Osteocyte (in vitro differentiated cells): ENCODE measurements at places on chromosomes 6 and 20. TPM values are rescaled to one million over a fixed set of nuclear protein-coding genes. Genes with fewer than 3 reads are reported as not detected.

DNA sequence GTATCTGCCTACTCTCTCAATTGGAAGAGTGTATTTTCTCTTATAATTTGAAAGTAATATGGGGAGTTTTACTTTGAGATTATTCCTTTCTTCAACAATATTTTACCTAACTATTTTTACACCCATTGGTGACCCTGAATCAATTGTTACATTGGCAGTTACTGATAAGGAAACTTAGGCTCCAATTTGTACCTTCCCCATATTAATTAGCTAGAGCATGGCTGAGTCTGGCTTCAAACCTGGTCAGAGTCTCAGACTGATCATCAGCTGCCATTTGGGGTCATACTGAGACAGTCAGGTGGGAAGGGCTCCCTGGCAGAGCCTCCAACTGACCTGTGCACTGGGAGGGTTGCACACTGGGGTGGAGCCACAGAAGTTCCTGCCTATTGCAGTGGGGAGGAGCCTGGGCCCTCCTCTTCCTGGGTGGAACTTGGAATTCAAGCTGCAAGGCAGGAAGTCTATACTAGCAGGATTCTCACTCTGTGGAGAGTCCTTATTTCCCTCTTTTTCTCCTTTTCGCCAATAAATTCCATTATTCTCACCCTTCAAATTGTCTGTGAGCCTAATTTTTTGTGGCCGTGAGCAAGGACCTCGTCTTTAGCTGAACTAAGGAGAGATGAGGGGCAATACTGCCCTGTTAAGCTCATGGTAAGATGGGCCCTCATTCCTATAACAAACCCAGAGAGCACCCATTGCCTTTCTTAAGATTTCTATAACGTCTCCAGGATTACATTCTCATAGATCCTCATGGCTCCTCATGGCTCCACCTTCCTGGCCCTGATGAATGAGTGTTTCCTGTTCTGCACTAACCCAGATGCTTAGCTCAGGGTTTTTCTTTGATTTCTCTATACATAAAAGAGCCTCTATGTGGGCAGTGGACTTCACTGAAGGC, 285.1 kb downstream of the ADGB start:
- no peak for DNase-seq

DNA sequence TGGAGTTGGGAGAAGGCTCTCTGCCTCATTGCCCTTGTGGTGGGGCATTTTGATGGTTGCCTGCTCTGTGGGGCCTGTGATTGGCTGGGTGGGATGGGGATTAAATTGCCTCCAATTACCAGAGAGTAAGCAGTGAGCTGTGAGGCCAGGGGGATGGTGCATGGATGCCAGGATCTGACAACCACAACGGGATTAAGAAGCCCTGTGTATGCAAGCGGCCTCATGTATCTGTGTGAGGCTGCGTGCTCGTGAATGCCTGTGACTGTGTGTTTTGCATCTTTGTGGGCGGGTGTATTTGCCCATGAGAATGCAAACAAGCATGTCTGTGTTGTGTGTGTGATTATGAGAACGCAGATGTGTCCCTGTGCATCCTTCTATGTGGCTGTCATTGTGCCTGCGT, 46.1 kb downstream of the CD40 start:
- no peak for DNase-seq

- no peak for DNase-seq
These were observed 120.1 kb downstream of the RPS12 start for GRCh38 chr6:132934496-132934895.

DNA sequence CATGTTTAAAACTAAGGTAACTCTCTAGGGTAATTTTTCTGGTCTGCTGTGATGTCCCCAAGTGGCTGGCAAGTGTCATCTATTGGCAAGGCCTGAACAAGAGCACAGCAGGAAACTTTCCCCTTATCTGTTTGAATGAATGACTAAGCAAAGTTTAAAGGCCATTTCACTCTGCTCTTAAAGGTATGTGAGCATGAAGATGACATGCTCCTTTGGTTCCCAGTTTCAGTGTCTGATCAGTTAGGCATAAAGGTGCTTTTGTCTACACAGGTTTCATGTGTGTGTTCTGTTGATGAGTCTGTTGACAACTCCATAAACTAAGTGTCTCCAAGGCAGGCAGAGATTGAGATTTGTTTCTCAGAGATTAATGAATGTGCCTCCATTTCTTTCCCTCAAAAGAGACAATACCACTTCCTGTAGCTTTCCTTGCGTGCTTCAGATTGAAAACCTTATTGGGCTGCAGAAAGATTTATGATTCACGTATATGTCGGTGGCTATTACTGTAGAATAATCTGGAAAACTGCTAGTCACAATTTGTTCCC, 83.9 kb downstream of the MAP3K7 start:
- no peak for DNase-seq

GRCh38 chr6:118354641-118355040, 193.5 kb upstream of the PLN start:
- DNase-seq = no peak

GRCh38 chr20:16479666-16480065, 93.6 kb downstream of the KIF16B start:
- DNase-seq = no peak

DNA sequence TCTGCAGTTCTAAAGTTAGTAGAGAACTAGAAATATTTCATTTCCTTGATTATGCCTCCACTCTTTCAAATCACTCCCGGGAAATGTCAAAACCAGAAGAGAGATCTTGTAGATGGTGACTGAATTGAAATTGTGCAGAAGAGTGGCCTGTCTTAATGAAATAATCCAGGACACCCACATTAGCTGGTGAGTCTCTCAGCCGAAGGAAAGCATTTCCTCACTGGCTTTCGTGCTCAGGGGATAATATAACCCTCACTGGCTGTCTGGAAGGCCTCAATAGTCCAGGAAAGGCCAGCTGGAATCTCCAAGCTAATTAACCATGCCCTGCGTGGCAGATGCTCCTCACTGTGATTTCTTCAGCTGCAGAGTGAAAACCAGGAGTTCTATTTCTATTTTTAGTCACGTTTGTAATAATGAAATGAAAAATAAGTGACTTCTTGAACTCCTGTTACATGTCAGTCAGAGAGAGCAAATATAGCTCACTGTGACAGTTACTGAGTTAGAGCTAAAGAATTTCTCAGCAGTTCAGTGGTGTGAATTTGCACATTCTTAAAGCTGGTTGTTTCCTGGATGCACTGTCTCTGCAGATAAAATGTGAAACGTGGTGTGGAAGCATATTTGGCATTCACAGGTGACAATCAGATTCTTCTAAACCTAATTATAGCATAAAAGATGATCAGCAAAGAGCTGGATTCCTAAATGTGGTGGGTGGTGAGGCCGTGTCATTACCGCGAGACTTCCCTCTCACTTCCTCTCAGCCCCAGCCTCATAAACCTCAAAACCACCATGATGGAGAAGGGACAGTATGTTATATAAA, 211.7 kb downstream of the LMBRD1 start:
- DNase-seq = no peak

GRCh38 chr6:1757131-1757530, 147.4 kb downstream of the FOXC1 start:
- DNase-seq = no peak

- peak; percentile 75 for DNase-seq
These were observed 173.6 kb downstream of the ANKRD60 start for GRCh38 chr20:58054780-58055373.

The RIPPLY2 gene
- total RNA-seq = not detected in 2 replicates

The ZDHHC14 gene
- 8.3 and 9.1 TPM in 2 replicates for total RNA-seq
